ENCODE measurements at places on chromosomes 6 and 20. TPM values are rescaled to one million over a fixed set of nuclear protein-coding genes. Genes with fewer than 3 reads are reported as not detected.
A peak's percentile ranks its signal among the peaks of the same experiment; 100 is the strongest.

Gene PAK5
- not detected for total RNA-seq

Gene SRMS
- not detected for total RNA-seq

Gene LMBRD1
- total RNA-seq: 26.3 TPM

Gene CUL7
- 8.2 TPM for total RNA-seq

- DNase-seq: no peak
Measured at GRCh38 chr6:108564178-108564577, 3.5 kb downstream of the FOXO3 start.

DNA sequence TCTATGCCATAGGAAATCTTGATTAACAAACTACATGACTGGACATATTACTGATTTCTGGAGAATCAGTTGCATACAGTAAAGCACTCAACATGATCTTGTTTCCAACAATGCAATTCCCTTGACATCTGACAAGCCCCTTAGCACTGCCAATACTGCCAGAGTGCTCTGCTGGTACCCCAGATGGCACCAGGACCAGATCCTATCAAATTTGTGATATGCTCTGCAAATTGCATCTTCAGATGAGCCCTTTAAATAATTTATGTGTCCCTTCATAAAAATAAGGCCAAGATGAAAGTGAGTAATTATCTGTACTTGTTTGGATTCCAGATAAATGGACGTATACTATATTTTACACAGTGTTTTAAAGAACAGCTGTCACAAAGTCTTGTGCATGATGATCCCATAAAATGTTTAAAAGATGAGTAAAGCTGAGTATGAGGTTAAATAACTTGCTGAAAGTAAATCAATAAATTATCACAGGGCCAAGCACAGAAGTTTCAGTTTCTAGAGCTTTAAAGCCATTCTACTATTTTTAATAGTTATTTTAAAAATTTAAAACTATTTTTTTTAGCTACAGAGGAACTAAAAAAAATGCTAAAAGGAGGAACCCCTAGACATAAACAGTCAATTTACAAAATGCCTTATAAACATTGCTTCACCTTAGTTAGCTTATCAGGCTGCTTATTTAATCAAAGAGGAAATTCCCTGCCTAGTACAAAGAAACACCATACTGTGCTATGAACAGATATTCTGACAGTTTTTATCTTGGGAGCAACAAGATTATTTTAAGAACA is 42.1 kb downstream of the NUDT3 start:
- no peak for DNase-seq

- peak; percentile 6 for DNase-seq
Measured at GRCh38 chr6:13453771-13454251, 33.6 kb downstream of the GFOD1 start.

GRCh38 chr20:53491462-53491861 is 102.2 kb downstream of the ZNF217 start:
- DNase-seq: no peak

- DNase-seq: no peak
Measured at GRCh38 chr6:119066517-119066916, 11.9 kb downstream of the FAM184A start.

DNA sequence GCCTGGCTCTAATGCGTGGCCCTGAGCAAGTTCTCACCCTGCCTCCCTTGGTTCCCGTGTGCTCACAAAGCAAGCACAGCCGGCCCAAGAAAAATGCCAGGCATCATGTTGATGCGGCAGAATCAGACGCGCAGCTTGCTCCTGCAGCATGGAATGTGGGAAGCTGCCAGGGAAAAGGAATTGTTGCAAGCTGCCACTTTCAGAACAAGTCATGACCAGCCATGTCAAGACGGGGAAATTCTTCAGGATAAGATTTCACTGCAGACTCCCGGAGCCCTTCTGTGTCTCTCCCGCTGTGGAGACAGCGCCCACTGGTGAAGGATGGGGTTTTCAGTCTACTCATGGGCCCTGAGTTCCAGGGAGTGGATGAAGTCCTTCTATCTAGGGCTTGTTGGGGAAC is 4.6 kb downstream of the DACT2 start:
- no peak for DNase-seq

DNA sequence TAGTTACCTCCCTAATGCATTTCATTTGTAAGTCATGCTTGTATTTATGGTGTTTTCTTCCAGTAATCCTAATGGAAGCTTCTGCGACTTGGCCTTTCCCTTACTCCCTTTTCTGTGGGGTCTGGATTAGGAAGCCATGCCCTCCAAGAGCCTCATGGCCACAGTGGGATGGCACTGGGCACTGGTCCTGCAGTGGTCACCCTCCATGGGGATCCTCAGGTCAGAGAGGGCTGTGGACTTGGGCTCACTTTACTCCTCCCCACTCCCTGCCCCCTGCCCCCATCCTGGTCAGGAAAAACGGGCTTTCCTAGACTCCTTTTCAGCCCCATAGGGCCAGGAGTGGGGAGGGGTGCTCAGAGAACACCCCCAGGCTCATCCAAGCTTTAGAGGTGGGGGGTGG is 49.9 kb downstream of the EBF4 start:
- no peak for DNase-seq

DNA sequence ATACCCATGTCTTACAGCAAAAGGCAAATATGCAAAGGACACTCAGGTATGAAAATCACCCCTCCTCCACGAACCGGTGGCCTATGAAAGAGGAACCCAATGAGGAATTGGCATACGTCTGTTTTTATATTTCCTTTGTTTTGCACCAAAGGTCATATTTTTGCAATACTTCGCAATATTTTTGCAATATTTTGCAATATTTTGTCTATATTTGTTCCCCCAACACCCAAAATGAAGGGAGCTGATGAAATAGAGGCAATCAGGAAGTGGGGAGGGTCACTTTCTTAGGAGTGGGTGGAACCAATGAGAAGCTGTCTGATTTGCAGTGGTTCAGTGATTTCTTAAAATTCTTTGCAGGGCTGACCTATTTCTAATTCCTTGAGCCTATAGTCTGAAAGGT is 296.8 kb upstream of the TSHZ2 start:
- no peak for DNase-seq

Measured in NCI-H460 (cell line).